ENCODE measurements at places on chromosomes 12 and 14.

DNA sequence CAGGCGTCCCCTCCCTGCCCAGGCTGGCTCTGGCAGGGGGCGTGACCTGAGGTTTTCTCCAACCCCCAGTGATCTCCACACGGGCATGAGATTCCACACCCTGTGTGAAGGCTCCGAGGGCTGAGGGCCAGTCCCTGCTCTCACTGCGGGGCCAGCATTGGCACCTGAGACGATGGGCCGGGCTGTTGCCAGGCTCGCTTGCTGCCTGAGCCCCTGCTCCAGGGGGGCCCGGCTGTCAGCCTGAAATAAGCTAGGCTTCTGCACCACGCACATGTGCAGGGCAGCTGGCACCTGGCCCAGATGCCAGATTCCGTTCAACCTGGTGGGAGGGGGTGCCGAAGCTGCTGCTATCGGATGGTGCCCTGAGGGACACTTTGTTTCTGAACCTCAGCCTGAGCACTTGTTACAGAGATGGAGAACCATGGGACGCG is 196.5 kb upstream of the PRMT8 start:
- DNase-seq: no peak

DNA sequence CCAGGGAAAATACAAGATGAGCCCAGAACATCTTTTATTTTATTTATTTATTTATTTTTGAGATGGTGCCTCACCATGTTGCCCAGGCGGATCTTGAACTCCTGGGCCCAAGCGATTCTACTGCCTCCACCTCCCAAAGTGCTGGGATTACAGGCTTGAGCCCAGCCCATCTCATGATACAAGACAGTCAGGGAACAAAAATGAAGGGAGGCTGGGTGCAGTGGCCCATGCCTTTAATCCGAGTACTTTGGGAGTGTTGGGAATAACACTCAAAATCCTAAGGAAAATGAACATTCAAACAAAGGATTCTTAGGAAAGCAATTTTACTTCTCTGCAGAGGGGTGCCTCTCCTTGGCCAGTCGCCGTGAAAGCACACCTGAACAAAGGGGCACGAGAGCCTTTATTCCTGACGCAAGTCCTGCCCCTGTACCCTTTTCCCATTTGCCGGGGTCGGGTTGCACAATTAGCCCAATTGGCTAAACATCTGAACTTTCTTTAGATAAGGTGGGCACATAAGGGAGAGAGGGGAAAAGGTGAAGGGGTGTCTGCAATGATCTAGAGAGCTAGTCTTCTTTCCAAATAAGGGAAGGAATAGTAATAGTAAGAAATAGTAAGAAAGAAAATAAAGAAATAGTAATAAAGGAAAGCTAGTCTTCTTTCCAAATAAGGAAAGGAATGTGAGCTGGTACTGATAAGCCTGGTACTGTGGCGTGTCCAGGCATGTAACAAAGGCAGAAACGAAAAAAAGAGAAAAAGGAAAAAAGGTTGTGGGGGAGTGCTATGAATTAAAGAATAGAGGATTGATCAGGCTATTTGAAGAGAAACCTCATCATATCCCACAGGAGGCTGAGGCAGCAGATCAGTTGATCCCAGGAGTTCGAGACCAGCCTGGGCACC is 13.4 kb downstream of the NCAPD2 start:
- no peak for DNase-seq

DNA sequence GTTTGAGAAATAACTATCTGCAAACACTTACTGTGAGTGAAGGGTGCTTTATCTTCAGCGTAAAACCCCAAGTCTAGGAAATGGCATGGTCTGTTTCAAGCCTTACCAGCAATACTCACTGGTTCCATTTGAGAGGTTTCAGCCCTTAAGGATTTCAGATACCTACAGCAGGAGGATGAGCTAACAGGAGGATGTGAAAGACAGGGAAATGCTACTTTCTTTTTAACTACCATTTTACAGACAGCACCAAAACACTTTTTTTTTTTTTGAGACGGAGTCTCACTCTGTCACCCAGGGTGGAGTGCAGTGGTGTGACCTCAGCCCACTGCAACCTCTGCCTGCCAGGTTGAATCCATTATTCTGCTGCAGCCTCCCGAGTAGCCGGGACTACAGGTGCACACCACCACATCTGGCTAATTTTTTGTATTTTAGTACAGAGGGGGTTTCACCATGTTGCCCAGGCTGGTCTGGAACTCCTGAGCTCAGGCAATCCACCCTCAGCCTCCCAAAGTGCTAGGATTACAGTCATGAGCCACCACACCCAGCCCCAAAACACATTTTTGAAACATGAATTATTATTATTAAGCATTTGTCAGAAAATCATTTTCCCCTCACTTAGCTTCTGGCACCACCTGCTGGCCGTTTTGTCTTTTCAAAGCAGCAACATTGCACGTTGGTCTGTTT is 4.6 kb downstream of the MTRFR start:
- no peak for DNase-seq

GRCh38 chr12:95701722-95702418 is 88.7 kb downstream of the NTN4 start:
- DNase-seq: no peak

- no peak for DNase-seq
Measured at GRCh38 chr14:39877577-39878190, 445.5 kb upstream of the FBXO33 start.

DNA sequence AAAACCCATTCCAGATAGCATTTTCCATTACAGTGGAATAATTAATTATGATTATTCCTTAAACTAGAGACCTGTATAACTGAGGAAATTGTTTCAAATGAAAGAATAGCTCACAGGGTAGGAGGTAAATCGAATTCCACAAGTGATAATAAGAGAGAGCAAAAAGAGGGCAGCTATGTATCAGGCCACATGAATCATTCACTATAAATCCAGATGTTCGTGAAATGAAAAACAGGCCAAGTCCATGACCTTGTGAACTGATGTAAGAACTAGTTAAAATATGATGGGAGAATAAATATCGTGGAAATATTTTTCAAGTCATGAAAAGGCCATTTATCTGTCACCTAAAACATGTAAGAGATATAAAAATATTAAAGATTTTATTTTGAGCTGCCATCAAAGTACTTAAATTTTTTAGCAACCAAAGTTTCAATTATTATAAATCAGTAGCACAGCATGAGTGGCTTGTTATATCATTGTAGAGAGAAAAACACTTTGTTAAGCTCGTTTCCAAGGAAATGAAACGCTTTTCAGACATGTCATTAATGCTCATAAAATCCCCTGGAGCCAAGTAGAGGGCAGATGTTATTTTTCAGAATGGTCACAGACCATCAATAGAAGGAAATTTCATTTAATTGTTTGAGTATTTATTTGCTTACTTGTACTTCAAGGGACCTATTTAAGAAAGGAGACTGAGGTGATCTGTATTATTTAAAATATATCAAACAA is 120.6 kb upstream of the CDKN3 start:
- no peak for DNase-seq

- DNase-seq: no peak
Measured at GRCh38 chr14:98867146-98867545, 404.9 kb downstream of the BCL11B start.

DNA sequence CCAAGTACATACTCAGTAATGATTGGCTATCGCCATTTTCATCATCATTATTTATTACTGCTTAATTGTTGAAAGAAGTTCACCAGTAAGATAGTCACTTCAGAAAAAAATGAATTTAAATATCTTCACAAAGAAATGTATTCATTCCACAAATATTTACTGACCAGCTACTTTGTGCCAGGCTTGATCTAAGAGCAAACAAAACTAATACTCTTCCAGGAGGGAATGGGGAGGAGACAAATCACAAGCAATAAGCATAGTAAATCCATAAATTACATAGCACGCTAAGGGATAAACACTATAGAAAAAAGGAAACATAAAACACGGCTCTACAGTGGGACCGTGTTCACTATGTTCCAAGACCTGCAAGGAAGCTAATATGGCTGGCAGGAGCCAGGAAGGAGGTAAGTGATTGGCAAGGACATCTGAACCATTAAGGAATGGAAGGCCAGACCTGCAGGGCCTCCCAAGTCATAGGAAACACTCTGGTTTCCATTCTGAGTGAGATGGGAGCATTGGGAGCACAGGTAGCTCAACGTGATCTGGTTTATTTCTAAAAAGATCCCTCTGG is 27.5 kb downstream of the ITPR2 start:
- DNase-seq: no peak

DNA sequence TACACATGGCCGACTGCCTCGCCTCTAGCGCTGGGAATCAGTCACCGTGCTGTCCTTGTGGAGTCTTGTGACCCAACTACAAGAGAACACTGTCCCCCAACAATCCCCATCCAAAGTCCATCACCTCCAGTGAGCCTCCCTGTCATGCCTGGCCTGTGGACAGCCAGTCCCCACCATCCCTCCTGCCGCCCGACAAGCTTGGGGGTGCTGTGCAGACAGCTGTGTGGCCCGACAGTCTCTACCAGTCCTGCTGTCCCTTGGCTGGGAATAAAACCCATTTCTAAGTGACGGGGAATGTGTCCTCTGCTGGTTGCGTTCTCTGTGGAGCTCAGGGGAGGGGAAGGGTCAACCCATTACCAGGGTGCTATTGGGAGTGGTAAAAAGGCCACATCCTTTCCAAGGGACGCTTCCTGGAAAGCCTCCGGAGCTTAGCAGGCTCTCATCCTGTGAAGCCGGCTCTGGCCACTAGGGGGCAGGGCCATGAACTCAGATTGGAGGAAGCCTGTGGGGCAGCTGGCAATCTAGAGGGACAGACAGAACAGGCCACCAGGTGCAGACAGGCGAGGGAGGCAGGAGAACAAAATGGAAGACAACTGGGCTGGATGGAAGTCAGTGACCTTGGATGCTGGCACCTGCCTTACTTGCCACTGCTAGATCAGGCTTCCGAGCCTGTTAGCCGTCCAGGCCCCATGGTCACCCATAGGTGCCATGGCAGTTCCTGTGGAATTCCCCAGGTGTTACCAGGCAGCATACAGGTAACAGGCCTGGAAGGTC is 12.0 kb upstream of the BLTP3B start:
- peak; percentile 26 for DNase-seq

GRCh38 chr14:21518725-21519124 is 7.4 kb downstream of the SALL2 start:
- no peak for DNase-seq

DNA sequence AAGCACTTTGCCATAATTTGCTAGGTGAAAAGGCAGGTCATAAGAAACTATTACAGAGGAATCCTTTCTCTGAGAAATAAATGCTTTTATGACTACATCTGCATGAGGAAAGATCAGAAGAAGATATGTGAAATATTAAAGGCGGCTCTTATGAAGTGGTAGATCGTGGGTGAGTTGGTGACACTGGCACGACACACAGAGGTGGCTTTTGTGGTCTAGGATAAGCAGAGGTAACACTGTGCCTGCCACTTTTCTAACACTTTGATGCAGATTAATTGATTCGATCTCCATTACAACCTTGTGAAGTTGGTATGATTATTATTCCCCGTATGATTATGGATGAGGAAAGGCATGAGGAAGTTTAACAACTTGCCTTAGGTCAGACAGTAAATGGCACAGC is 60.0 kb upstream of the ELK3 start:
- DNase-seq: no peak

DNA sequence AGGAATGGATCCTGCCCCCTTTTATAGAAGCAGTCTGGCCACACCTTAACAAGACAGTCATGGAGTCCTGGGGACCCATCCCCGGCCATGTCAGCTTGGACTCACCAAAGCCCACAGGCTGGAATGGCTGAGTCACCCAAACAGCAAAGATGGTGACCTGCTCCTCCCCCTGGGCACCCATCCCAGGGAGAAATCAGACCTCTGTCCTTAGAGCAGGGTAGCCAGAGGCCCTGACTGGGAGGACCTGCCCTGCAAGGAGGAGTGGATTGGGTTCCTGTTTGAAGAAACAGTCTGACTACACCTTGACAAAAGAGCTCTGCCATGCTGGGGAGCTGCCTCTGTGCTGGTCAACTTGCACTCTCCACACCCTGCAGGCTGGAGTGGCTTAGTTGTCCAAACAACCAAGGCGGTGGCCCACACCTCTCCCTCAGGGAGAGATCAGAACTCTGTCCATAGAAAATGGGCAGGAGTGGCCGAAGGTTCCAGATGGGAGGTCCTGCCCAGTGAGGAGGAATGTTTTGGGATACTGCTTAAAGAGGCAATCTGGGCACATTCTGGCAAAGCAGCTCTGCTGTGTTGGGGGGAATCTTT is 16.6 kb downstream of the MGP start:
- no peak for DNase-seq

GRCh38 chr14:23344481-23344880 is 8.2 kb downstream of the SLC22A17 start:
- no peak for DNase-seq

DNA sequence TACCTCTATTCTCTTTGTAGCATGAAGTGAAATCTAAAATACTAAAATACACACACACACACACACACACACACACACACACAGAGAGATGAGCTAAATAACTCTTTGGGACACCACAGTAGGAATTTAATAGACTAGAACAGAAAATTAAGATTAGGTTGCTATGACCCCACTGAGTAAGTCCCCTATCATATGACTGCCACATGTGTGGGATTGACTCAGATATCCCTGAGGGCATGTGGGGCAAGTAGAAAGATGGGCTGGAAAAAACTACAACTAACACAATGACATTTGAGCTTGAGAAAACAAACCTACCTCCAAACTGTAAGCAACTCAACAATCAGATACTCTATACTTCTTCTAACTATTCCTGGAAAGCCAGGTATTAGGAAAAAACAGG is 27.0 kb downstream of the SLC25A21 start:
- peak; percentile 21 for DNase-seq

GRCh38 chr14:49950275-49951228 is 57.7 kb downstream of the ARF6 start:
- no peak for DNase-seq

DNA sequence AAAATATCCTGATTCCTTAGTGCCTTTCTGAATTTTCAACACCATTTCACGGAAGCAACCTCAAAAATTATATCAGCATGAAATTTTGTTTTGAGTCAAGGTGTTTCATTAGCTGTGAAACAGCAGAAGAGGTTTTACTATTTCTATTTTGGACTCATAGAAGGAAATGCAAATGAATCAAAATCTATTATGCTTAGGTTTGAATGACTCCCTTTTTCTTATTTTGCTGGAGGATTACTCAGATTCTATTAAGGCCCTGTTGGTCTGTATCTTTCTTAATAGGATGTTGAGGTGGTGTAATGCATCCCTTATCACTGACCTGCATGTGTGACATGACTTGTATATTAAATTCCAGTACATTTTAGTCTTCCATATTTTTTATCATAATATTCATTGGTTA is 165.8 kb downstream of the TMTC2 start:
- DNase-seq: no peak

All from HFF-Myc (cell line).